Activated CD8-positive, alpha-beta T cell treated with anti-CD3 and anti-CD28 coated beads, Interleukin-2, amount 10 ng/mL, durations not matched to agents 7 days and 5 days (primary cell): ENCODE measurements at places on chromosomes 4 and X. TPM values are rescaled to one million over a fixed set of nuclear protein-coding genes. Genes with fewer than 3 reads are reported as not detected.

SPANXC gene
- not detected for total RNA-seq

GRCh38 chrX:9462456-9462855 is 2.4 kb upstream of the TBL1X start:
- peak overlapping the region; percentile 85 for H3K27ac ChIP-seq
- H3K36me3 ChIP-seq = peaks cover 2% of the 10 kb centered on the region
- peak overlapping the region; percentile 58 for H3K4me3 ChIP-seq
- H3K27me3 ChIP-seq = no peaks in the 10 kb centered on the region
- H3K4me1 ChIP-seq = peaks cover 43% of the 10 kb centered on the region
- DNase-seq = no peak

- H3K4me3 ChIP-seq = no peak overlapping the region
- DNase-seq = no peak
- no peaks in the 10 kb centered on the region for H3K36me3 ChIP-seq
- H3K27ac ChIP-seq = no peak overlapping the region
Observed at GRCh38 chrX:131301155-131301554, 12.0 kb upstream of the IGSF1 start.

DNA sequence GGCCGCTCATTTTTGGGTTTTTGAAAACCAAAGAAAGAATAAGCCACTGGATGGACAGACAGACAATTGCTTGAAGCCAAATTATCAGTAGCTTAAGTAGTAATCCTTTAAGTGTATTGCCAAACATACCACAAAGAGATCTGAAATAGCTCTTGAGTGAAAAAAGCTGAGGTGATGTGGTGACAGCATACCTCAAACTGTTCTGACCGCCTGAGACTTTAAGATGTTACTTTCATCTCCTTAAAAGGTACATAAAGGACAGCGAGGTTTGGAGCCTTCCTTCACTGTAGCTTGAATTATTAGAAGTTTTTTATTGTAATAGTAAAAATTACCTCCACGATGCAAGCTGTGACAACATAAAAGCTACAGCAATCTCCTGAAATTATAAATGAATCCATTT is 271.5 kb upstream of the FAM241A start:
- no peaks in the 10 kb centered on the region for H3K36me3 ChIP-seq
- no peak overlapping the region for H3K27ac ChIP-seq
- DNase-seq = no peak
- no peaks in the 10 kb centered on the region for H3K4me1 ChIP-seq

SPANXD gene
- not detected for total RNA-seq

ADH1B gene
- not detected for total RNA-seq

DMRTC1 gene
- 0.18 TPM for total RNA-seq

DNA sequence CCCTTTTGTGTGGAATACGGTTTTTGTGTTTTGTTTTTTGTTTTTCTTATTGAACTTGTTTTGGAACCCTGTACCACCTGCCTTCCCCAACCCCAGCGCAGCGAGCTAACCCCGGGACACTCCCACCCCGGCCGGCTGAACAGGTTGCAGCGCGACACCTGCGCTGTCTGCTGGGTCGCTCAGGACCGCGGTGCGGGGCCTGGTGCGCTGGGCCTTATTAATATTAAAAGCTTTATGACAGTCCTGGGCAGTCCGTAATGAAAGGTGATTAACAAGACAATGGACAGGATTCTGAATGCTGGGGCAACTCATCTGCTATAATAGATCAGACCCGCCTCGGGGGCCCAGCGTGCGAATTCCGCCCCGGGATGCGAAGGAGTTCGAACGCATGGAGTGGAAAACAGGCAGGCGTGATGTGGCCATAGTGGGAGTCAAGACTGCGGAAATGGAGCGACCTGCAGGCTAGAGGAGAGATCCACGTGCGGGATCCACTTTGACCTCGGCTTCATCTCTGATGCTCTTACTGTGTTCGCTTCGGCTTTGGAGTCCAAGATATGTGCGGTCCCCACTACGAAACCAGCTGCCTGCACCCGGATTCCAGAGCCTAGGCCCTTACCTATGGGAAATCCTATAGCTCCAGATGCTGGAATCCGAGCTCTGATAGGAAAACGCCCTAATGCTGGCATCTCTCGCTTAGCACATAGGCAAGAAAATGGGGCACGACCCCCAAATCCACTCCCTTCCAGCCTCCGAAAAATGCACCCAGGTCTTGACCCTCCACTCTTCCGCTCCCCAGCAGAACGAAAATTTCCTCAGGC is 69.0 kb upstream of the TMEM33 start:
- no peaks in the 10 kb centered on the region for H3K36me3 ChIP-seq
- H3K27me3 ChIP-seq = peaks cover 73% of the 10 kb centered on the region
- no peak for DNase-seq
- H3K4me3 ChIP-seq = no peak overlapping the region
- H3K27ac ChIP-seq = no peak overlapping the region
- H3K4me1 ChIP-seq = peaks cover 9% of the 10 kb centered on the region

DNA sequence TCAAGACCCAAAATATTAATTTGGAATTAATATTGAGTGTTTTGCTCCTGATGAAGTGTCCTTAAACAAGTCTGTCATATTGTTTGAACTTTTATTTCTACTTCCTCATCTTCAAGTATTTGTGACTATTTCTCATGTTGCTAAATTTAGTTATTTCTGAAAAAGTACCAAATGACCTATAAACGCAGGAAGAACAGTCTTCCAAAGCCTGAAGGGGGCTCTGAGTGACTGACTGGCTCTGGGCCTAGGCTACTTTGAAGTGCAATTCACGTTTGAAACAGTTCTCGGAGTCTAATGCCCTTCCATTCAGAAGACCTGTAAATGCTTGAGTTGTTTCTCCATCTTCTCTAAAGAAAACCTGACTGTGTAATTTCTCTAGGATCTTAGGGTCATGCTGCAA is 26.5 kb downstream of the GALNT7 start:
- no peak overlapping the region for H3K27ac ChIP-seq
- no peaks in the 10 kb centered on the region for H3K27me3 ChIP-seq

TCP11X2 gene
- not detected for total RNA-seq

DNA sequence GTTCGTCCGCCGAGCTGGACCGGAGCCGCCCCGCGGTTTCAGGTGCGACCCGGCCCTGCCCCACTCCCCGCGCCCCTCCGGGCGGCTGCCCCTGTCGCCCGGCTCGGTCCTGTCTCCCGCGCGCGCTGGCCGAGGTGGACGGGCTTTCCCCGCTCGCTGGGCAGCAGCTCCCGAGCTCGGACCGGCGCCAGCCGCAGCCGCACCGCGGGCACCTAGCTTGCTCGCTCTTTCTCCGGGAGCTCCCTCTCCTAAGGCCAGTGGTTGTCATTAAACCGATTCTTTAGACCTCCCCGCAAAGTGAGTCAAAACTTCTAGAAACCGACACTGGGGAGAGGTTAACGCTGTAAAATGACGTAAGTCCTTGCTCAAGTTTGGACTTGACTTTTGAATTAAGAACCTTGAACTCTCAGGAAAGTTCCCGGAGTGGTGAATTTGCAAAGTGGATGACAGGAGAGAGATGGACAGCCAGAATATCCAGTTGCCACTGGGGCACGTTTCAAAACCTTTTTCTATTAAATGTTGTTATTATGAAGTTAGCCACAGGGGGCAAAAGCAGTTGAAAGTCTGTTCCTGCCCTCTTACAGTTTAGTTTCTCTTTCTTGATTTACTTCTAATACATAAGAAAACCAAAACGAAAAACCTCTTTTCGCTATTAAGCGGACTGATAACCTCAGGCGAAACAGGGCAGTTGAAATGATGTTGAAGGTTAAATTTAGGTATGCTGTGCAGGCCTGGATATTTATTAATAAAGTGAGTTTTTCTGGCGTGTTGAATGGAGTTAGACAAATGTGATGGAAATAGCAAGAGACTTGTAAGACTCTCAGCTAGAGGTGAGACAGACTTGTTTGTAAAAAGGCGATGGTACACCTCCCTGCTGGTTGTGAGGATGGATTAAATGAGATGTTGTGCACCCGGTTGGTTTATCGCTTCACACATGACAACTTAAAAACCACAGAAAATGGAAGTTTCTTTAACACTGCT is 847 bp downstream of the PI4K2B start:
- H3K4me1 ChIP-seq = peaks cover 48% of the 10 kb centered on the region
- peaks cover 62% of the 10 kb centered on the region for H3K36me3 ChIP-seq
- H3K27ac ChIP-seq = peak overlapping the region; percentile 93
- DNase-seq = peak; percentile 60

DNA sequence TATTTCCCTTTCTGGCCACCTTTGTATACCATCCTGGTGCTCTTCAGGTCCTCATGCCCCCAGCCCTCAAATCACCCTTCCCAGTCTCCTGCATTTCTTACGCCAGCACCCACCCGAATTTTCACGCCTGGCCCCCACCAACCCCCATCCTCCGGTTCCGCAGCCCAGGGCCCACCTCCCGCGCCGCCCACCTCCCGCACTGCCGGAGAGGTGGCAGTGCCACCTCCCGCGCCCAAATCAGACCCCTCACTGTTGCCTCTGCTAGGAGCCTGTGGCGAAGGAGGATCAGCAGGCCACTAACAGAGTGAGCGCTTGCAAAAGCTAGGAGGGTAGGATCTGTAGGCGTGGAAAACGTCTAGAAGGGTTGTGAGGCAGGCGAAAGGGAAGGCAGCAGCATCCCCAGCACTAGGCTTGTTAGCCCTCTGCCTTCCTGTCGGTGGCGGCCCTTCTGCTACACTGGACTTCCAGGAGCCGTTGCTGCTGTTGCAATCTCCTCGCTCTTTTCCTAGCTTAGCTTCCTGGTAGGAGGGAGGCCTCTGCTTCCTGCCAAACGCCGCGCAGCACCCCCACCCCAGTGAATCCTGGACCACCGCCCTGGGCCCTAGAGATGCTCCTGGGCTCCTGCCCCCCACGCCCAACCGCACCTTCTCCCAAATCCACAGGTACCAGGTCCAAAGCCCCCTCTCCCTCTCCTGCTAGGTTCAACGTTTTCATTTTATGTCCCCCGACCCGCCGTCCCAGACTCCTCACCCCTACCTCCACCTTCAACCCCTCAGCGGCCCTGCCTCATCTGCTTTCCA is 51.0 kb downstream of the SPIN2B start:
- no peak overlapping the region for H3K4me3 ChIP-seq
- no peaks in the 10 kb centered on the region for H3K27me3 ChIP-seq
- H3K36me3 ChIP-seq = no peaks in the 10 kb centered on the region
- H3K4me1 ChIP-seq = no peaks in the 10 kb centered on the region
- DNase-seq = no peak

HELQ gene
- 18.6 TPM for total RNA-seq

- no peak for DNase-seq
- peaks cover 4% of the 10 kb centered on the region for H3K36me3 ChIP-seq
- no peak overlapping the region for H3K4me3 ChIP-seq
- H3K27me3 ChIP-seq = peaks cover 46% of the 10 kb centered on the region
Observed at GRCh38 chr4:183801457-183802165, 103.5 kb upstream of the STOX2 start.

- H3K27me3 ChIP-seq = no peaks in the 10 kb centered on the region
- H3K27ac ChIP-seq = no peak overlapping the region
- H3K36me3 ChIP-seq = peaks cover 12% of the 10 kb centered on the region
- H3K4me3 ChIP-seq = no peak overlapping the region
- peaks cover 13% of the 10 kb centered on the region for H3K4me1 ChIP-seq
- no peak for DNase-seq
Observed at GRCh38 chrX:2594491-2594890, 93.7 kb upstream of the DHRSX start.

GRCh38 chrX:104372547-104372946 is 117.8 kb upstream of the ESX1 start:
- no peaks in the 10 kb centered on the region for H3K36me3 ChIP-seq
- H3K4me3 ChIP-seq = no peak overlapping the region
- H3K4me1 ChIP-seq = no peaks in the 10 kb centered on the region

DKK2 gene
- not detected for total RNA-seq

TRO gene
- 0.87 TPM for total RNA-seq

NOX1 gene
- total RNA-seq = not detected

GRCh38 chr4:56468097-56468422 is 643 bp downstream of the SRP72 start:
- H3K4me1 ChIP-seq = peaks cover 41% of the 10 kb centered on the region
- H3K27ac ChIP-seq = peak overlapping the region; percentile 100
- H3K36me3 ChIP-seq = peaks cover 47% of the 10 kb centered on the region
- H3K4me3 ChIP-seq = peak overlapping the region; percentile 100
- H3K27me3 ChIP-seq = no peaks in the 10 kb centered on the region

DNA sequence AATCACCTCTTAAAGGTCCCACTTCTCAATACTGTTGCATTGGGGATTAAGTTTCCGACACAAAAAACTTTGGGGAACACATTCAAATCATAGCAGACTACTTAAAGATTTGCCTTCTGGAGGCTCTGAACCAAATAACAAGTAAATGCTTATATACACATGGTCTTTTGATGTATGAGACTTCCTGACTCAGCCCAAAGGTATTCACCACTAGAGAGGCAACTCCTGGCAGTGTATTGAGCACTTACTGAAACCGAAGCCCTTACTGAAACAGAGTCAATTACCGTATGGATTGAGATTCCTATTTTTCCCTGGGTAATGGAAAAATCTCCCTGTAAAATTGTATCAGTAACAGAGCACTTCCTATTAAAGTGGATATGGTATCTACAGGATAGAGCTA is 45.4 kb downstream of the ZCCHC13 start:
- no peak overlapping the region for H3K27ac ChIP-seq
- no peaks in the 10 kb centered on the region for H3K27me3 ChIP-seq
- H3K36me3 ChIP-seq = no peaks in the 10 kb centered on the region
- peaks cover 8% of the 10 kb centered on the region for H3K4me1 ChIP-seq
- DNase-seq = no peak

DNA sequence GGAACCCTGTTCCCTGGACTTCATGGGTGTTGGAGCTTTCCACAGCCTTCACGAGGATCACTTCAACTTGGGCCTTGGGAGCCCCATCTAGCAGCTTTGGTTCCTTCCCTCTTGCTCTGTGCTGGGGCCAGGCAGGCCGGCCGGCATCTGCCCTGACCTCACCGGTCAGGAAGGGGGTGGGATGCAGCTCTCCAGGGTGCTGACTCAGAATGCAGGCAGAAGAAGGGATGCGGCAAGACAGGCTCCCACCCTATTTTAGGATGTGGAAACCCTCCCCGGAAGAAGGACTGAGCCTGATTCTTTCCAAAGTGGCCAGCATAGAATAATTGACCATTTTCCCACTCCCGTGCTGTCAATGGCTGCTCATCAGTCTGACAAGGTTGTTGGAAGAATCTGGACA is 47.1 kb downstream of the FHDC1 start:
- DNase-seq = no peak
- H3K27ac ChIP-seq = no peak overlapping the region
- H3K4me1 ChIP-seq = no peaks in the 10 kb centered on the region
- no peaks in the 10 kb centered on the region for H3K36me3 ChIP-seq
- H3K27me3 ChIP-seq = no peaks in the 10 kb centered on the region

KCNIP4 gene
- not detected for total RNA-seq

DNA sequence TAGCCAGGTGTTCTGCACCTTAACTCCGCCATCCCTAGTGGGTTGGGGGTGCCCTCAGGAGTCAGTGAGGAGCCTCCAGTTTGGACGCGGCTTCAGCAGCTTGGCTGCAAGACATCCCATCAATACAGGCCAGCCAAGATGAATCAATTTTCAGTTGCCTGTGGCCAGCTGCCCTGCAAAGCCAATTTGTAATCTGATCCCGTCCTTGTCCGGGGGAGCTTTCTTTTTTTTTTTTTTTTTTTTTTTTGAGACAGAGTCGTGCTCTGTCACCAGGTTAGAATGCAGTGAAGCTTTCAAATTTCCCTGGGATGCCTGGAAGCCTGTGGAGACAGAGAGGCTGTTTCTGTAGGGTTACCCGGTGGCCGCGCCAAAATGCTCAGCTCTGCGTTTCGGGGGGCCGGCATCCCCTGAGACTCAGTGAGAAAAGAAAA is 192.5 kb downstream of the ASMT start:
- no peaks in the 10 kb centered on the region for H3K4me1 ChIP-seq
- H3K4me3 ChIP-seq = no peak overlapping the region
- H3K36me3 ChIP-seq = no peaks in the 10 kb centered on the region
- no peaks in the 10 kb centered on the region for H3K27me3 ChIP-seq

- no peak overlapping the region for H3K4me3 ChIP-seq
- no peak for DNase-seq
- H3K4me1 ChIP-seq = no peaks in the 10 kb centered on the region
- no peak overlapping the region for H3K27ac ChIP-seq
Observed at GRCh38 chr4:113840861-113841260, 79.3 kb upstream of the CAMK2D start.
